ENCODE measurements at places on chromosomes 16 and 17.

DNA sequence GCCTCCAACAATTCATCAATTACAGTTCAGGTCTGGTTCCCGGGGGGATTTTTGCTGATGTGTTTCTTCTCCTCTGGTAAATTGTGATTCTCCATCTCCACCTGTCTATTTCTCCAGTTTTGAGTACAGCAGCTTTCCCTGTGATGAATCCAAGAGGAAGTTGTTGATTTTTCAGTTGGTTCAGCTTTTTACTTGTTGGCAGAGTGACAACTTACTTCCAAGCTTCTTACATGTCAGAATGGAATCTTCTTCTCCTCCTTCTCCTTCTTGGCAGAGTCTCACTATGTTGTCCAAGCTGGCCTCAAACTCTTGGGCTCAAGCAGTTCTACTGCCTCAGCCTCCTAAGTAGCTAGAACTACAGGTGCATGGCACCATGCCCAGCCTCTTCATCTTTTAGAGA lies 33.4 kb upstream of the TMEM92 start:
- no peak for DNase-seq

GRCh38 chr16:49484936-49485335 lies 111.3 kb downstream of the C16orf78 start:
- DNase-seq = no peak

GRCh38 chr16:69566240-69566980 lies 644 bp downstream of the NFAT5 start:
- DNase-seq = peak; percentile 44

DNA sequence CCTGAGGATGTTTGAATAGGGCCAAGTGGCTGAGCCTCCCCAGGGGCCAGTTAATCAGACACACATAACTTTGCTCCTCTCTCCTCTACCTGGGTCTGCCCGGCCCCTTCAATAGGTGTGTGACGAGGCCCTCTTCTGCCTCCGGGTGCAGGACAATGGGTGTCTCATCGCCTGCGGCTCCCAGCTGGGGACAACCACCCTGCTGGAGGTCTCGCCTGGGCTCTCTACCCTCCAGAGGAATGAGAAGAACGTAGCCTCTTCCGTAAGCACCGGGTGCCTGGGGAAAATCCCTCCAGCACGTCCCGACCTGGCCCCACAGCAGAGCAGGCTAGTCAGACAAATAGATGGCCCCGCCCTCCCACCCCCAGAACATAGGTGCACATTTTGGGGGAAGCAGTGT lies 16.1 kb upstream of the KIF19 start:
- no peak for DNase-seq

- DNase-seq = no peak
Measured at GRCh38 chr17:1192911-1193699, 13.3 kb upstream of the ABR start.

Measured in renal cortex interstitium (tissue), 15 donors.